ENCODE measurements at places on chromosomes 2 and 18.

- no peak for DNase-seq
Observed at GRCh38 chr2:17319090-17319489, 199.2 kb downstream of the RAD51AP2 start.

GRCh38 chr18:37564711-37565100 is 892 bp downstream of the CELF4 start:
- DNase-seq, result no peak

DNA sequence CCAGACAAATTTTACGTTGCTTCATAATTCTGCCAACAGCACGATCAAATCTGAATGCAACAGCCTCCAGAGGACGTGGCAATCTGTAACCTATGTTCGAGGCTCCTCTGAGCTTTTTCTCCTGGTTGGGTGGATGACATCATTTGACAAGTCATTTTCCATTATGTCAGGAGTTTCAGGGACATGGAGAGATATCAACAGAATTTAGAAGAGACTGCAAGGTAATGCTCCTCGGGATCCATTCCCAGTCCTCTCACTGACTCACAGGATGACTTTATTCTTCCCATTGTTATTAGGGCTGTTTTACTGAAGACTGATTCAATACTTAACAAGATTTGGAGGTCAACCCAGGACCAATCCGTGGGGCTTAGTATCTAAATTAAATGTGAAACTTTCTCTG is 72.5 kb upstream of the RNF152 start:
- no peak for DNase-seq

DNA sequence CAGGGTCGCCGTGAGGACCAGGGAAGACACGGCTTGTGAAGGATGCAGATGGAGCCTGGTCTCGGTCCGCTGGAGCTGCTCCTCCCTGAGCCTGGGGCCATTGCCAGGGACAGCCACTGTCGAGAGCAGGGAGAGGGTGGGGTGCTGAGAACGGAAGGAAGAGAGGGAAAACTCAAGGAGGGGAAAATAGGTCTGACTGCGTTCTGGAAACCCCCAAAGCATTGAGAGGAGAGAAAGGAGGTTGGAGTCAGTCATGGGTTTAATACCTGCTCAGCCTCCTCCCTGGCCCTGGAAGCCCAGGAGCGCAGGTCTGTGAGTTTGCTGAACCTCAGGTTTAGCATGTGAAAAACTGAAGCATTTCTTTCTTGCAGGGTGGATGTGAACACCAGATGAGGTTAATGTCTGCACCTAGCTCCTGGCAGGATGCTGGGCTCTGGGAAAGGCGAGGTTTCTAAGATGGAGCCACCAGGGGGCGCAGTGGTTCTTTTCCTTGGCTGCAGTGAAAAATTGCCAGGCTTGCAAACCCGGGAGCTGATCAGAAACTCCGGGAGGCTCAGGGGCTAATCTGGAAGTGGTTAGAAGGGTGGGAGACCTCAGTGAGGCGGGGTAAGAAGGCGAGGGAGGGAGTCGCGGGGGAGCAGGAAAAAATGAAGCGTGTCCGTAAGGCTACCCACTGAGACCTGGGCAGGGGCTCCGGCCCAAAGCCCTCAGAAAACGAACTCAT is 33.6 kb upstream of the RNF149 start:
- no peak for DNase-seq

DNA sequence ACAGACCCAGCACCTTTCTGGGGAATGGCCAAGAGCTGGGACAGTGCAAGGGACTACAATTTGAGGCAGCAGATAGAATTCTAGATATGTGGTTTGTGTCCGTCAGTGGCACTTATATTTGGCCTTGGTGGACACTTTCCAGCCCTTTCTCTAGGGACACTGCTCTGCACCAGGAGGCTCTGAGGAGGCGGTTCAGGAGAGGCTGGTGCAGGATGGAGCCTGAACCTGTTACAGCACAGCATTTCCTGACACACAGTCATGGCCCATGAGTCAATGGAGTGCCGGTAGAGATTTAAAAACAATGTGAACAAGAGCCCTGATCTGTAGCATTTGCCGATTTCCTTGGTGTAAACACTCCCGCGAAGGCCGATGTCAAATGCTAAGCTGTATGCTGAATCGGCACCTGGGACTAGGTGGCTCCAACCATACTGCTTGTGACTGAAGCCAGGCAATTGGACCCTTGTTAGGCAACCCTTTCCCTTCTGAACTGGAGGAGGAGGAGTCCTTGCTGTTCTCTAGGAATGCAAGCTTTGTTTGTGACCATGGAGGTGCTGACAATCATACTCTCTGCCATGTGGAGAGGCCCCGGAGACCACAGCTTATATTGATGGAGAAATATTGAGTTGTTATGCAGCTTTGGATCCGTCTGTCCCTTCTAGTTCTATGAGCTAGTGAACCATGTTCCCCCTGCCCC is 11.9 kb downstream of the FABP1 start:
- no peak for DNase-seq

- DNase-seq, result no peak
Observed at GRCh38 chr18:76451396-76452331, 43.4 kb downstream of the ZNF516 start.

- DNase-seq, result no peak
Observed at GRCh38 chr2:101111917-101112771, 39.0 kb downstream of the TBC1D8 start.

- no peak for DNase-seq
Observed at GRCh38 chr2:160984426-160985077, 175.7 kb upstream of the TANK start.

DNA sequence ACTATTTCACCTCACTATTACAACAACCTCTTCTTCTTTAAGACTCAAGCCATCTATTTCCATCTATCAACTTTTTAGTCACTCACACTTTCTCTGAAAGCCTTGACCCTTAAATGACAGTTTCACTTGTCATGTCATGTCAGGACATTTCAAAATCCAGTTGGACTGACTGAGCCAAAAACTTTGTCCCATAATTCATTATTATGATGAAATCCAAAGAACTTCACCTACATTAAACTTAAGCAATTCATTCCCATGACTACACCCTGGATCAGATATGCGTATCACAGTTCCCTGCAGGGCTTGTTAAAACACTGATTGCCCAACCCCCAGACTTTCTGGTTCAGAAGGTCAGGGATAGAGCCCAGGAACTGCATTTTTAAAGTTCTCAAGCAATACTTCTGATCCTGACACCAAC is 26.5 kb downstream of the LDAH start:
- DNase-seq, result no peak

- no peak for DNase-seq
Observed at GRCh38 chr2:186949726-186950256, 100.8 kb upstream of the ZSWIM2 start.

- DNase-seq, result no peak
Observed at GRCh38 chr2:136323195-136323594, 205.2 kb upstream of the CXCR4 start.

- DNase-seq, result no peak
Observed at GRCh38 chr18:12531749-12532148, 124.0 kb downstream of the PRELID3A start.

GRCh38 chr2:40346535-40347354 is 105.1 kb downstream of the SLC8A1 start:
- DNase-seq, result peak; percentile 5

GRCh38 chr2:189298038-189298437 is 118.5 kb upstream of the COL5A2 start:
- DNase-seq, result no peak

DNA sequence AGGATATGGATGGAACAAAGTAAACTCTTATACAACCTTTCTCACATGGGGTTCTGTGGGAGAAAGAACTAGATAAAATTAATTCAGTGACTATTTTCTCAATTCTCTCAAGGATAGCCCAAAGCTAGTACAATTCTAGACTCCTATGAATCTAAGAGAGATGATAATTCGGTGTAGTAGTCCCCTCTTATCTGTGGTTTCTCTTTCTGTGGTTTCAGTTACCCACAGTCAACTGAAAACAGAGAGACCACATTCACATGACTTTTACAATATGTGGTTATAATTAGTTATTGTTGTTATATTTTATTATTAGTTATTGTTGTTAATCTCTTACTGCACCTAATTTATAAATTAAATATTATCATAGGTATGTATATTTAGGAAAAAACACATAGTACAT is 53.5 kb upstream of the C2orf15 start:
- no peak for DNase-seq

GRCh38 chr2:49619804-49620203 is 465.5 kb upstream of the FSHR start:
- DNase-seq, result no peak

- no peak for DNase-seq
Observed at GRCh38 chr2:12928197-12928774, 211.6 kb downstream of the TRIB2 start.

All from GM12878 (cell line).